ENCODE measurements at places on chromosomes 3 and 15. TPM values are rescaled to one million over a fixed set of nuclear protein-coding genes. Genes with fewer than 3 reads are reported as not detected.

NMNAT3 gene
- total RNA-seq: 0.55 TPM

ZNF80 gene
- 4.5 TPM for total RNA-seq

COL6A6 gene
- total RNA-seq: not detected

GCSAM gene
- 9.5 TPM for total RNA-seq

ALDH1A3 gene
- not detected for total RNA-seq
